ENCODE measurements at places on chromosomes 5 and 9. TPM values are rescaled to one million over a fixed set of nuclear protein-coding genes. Genes with fewer than 3 reads are reported as not detected.

DNA sequence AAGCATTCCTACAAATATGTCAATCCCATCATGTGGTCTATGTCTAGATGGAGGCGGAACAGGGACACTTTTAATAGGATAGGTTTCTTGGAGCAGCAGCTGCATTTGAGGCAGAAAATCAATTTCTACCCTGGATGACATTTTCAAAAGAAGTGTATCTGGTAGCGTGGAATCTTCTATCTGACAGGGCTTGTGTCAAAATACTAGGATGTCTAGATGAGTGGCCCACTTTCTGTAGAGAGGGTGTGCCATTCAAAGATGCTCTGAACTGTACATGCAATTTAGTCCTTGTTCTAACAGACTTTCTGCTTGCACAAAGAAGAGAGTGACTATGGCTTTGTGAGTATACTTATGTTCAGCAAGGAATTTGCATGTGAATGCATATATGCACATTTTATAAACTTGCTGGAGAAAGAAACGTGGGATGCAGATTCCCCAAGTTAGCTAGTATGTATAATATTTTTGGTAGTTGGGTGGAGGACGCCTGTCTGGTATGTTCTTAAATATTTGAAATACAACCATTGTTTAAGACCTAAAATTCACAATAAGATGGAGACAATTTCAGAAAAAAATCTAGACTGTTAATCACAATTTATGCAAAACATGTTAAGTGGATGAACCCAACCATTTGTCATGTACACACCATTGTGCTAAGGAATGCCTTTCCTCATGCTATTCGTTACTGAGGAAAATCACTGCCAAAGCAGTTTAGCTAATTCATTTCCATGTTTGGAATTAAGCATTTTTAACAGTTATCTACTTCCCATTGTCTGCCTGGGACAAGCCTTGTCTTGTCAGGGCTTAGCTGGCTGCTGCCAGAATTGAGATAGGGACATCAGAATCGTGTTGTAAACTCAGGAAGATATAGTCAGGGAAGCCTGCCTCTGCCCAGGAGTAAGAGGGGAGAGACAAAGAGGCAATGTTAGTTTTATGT is 129.1 kb upstream of the MEF2C start:
- DNase-seq, result no peak

DNA sequence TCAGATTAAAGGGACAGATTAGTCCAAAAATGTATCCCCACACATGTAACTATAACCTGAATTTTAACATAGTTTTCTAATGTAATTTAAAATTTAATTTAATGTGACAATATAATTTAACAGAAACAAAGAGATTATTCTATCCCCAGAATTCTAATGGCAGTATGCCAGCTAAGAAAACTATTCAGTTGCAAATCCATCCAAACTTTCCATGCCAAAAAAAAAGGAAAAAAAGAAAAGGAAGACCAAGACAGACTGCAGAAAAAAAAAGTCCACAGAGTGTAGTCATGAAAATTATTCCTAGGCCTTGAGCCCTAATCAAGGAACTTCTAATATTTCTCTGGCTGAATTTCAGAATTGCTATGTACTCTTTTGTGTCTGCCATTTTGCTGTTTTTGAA is 217.6 kb downstream of the CDH18 start:
- no peak for DNase-seq

GRCh38 chr5:124849774-124850173 is 103.3 kb upstream of the ZNF608 start:
- no peak for DNase-seq

- DNase-seq, result no peak
Measured at GRCh38 chr5:90875456-90875855, 316.9 kb downstream of the ADGRV1 start.

- DNase-seq, result no peak
Measured at GRCh38 chr9:121317737-121318630, 50.0 kb downstream of the GSN start.

DNA sequence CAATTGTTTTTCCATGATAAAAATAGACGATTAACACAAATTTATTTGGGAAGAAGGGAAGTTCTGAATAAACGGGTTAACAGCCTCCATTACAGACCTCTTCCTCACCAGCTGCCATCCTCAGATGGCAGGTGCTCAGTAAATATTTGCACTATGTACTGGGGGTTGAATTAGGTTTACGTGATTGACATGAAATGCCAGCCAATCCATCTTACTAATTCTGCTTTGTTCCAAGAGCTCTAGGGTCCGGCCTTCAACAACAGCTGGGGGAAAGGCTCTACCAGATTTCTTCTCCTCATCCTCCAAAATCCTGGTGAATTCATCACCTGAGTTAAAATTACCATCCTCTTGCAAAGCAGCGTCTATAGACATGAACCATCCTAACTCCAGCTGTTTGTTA is 104.6 kb downstream of the MTX3 start:
- no peak for DNase-seq

GRCh38 chr5:143980506-143980905 is 168.5 kb downstream of the HMHB1 start:
- DNase-seq, result no peak

GRCh38 chr9:124343533-124344290 is 71.5 kb downstream of the PSMB7 start:
- no peak for DNase-seq

DNA sequence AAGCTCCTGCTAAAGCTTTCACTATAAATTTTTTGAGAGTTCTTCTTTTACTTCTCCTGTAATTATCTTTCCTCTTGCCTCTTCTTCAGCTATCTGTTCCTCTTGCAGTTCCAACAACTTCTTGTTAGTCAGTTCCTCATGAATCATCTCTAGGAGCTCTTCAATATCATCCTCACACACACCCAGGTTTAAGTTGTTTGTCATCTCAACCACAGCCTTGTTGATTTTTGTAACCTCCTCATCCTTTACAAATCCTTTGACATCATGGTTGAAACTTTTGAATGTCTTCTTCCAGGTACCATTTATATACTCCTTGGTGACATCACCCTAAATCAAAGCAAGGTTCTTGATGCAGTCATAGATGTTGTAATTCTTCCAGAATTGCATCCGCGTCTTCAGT is 106.3 kb upstream of the MAMDC2 start:
- DNase-seq, result no peak

- DNase-seq, result no peak
Measured at GRCh38 chr5:143481697-143482531, 78.4 kb upstream of the NR3C1 start.

- DNase-seq, result no peak
Measured at GRCh38 chr9:7375013-7375511, 424.5 kb downstream of the DMAC1 start.

DNA sequence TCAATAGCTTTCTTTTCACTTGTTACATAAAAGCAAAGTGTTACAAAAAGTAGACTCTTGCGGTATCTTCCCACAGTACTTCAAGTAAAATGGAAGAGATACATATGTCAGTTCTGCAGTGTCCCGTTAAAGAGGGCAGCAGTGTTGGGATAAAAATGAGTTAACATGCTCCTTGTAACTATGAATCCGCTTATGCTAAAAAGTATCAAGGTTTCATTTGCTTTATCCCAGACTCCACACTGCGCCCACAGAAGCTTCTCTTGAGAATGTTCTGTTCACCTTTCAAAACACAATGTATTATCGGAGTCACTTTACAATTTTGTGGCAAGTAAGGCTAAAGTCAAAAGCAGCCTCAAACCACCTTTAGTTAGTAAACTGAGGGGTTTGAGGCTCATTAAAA is 790 bp downstream of the PTAR1 start:
- DNase-seq, result no peak

DNA sequence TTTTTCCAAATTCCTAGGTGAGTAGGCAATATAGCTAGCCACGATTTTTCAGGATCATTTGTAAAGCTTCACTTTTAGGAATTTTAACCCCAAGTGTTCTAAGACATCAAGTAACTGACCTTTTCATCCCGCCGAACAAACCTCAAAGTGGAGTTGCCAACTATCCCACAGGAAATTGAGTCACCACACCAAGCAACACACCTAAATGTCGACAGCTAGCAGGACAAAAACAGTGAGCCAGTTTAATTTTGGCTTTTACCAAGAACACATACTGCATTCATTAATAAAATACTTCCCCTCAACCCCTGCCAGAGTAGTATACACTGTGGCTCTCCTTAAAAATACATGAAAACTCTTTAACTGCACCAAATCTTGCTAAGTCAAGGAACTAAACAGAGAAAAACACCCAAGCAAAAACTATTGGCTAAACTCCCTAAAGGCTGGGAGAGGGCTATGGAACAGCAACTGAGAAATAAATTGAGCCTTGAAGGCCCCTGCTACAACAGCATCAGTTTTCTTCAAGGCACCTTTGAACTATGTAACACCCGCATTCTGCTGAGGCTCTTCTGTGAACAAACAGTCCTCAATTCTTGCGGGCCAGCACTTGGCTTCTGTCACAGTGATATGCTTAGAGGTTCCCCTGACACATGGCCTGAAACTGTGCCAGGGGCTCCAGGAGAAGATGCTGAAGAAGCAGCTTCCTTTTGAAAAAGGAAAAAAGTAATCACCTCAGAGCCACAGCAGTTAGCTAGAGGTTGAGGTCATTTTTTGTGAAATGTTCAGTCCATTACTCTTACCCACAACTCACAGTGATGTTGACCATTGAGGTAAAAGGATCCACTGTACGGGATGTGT is 459.6 kb downstream of the RAB3C start:
- DNase-seq, result no peak

DNA sequence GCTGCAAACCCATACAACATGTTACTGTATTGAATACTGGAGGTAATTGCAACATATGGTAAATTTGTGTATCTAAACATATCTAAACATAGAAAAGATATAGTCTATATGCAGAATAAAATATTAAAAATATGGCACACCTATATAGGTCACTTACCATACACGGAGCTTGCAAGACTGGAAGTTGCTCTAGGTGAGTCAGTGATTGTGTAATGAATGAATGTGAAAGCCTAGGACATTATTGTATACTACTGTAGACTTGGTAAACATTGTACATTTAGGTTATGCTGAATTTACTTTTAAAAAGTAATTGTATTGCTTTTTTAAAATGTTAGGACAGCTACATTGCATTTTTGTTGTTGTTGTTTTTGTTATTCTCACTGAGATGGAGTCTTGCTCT is 968.8 kb downstream of the TLE1 start:
- DNase-seq, result no peak

DNA sequence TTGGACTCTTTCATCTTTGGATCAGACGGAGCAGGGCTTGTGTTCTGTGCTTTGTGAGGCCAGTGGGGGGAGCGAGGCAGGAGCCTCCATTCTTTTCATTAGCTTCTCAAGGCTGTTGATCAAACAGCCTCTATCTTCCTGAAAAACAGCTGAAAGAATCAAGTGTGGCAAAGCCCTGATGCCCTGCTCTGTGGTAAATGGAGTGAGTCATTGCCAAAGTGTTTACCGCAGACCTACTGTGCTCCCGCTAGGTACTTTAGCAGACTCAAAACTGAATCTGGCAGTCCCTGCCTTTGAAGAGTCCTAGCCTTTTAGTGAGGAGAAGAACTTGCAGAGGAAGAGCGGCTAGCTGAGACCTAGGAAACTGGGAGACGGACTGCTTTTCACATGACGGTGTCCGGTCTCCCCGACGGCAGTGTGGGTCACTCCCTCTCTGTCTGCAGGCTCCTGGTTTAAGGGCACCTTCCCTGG is 3.3 kb downstream of the ANKRD33B start:
- DNase-seq, result peak; percentile 56

GRCh38 chr9:100098046-100098886 is 534 bp downstream of the ERP44 start:
- no peak for DNase-seq

DNA sequence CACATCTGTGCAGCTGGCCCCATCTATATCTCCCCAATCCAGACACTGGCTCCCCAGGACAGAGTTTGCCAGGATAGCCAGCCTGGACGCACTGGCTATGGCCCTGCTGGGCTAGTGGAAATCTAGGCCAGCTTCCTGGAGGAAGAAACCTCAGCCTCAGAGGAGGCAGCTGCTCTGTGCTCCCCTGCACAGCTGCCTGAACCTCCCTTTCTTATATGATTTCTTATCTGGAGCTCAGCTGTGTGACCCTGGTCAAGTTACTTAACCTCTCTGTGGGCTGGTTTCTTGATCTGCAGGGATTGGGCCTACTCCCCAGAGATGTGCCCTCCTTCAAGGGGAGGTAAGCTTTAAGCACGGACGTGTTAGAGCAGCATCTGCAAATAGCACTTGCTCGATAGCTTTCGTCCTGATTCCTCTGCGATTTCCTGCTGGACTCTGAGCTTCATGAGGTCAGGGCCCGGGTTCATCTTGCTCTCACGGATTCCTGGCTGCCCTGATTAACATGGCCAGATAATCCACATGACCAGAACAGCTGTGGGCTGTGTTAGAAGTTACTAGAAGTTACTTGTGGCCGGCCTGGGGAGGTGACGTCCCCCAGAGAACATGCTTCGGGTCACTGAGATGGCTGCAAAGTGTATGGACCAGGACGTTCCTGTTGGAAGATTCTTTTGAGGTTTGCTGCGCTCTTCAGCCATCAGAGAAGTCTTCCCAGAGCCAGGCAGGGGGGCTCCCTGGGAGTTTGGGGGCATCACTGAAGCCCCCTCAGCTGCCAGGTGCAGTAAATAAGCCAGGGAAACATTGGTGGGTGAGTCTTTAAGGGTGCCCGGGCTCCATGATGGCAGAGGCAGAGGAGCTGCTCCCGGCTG is 14.5 kb downstream of the C9orf50 start:
- DNase-seq, result no peak

- DNase-seq, result no peak
Measured at GRCh38 chr9:69397384-69398214, 72.6 kb downstream of the ENTREP1 start.

The TAF11L5 gene
- not detected for total RNA-seq

The SPATA31A3 gene
- not detected for total RNA-seq

The ORM2 gene
- total RNA-seq, result 0.32 TPM

The HAND1 gene
- total RNA-seq, result 18.3 TPM

The NMRK1 gene
- 10.7 TPM for total RNA-seq

The GNAQ gene
- total RNA-seq, result 14.8 TPM

The DOCK2 gene
- total RNA-seq, result 4.6 TPM

The RNF20 gene
- total RNA-seq, result 58.4 TPM

The GDF9 gene
- 0.43 TPM for total RNA-seq
